ENCODE measurements at places on chromosomes 11 and 22.

- no peak for DNase-seq
These were observed 893.3 kb downstream of the FAM181B start for GRCh38 chr11:81840380-81840779.

- DNase-seq = no peak
These were observed 1649.1 kb downstream of the LRRC4C start for GRCh38 chr11:39810358-39810757.

DNA sequence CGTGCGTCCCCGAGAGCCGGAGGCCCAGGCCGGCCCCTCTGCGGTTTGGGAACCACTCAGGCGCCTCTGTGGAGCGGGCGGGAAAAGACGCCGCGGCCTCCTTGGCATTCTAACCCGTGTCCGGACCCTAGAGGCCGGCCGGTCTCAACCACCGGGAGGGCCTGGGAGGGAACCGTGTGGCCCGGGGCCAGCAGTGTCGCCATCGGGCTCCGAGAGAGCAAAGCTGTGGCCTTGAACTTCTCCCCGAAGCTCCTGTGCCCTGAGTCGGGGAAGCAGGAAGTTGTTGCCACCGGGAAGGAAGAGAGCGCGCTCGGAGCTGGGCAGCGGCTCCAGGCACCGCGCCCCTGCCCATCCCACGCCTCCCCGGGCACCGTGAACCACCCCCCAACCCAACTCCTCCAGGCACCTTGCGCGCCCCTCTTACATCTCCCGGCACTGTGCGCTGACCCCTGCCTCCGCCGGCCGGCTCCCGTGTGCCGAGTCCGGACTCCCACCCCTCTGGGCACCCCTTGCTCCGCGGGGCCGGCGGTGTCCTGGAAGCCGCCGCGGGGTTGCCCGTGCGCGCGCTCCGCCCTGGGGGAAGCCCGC, 80.0 kb upstream of the PPARA start:
- DNase-seq = no peak

DNA sequence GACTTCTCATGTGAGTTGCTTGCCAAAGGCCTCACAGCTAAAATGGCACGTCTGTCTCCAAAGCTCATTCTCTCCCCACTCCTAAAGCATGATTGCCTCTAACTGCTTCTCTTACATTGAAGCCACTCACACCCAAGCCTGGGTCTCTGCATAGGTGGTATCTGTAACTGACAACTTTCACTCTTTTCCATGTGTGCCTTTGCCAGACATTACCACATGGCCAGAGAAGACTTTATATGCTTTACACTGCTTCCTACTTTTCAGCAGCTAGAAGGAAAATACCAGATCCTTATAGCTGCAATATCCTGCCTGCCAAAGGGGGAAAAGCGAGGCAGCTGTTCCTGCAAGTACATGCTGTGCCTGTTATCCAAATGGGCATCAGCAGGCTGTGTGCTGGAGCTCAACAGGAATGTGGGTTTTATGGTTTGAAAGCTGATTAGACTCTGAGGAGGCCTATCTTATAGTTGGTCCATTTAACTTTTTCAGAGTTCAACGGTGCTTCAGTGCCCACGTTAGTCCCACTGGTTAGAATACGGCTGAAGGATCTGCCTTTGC, 547.1 kb downstream of the RAB38 start:
- no peak for DNase-seq

DNA sequence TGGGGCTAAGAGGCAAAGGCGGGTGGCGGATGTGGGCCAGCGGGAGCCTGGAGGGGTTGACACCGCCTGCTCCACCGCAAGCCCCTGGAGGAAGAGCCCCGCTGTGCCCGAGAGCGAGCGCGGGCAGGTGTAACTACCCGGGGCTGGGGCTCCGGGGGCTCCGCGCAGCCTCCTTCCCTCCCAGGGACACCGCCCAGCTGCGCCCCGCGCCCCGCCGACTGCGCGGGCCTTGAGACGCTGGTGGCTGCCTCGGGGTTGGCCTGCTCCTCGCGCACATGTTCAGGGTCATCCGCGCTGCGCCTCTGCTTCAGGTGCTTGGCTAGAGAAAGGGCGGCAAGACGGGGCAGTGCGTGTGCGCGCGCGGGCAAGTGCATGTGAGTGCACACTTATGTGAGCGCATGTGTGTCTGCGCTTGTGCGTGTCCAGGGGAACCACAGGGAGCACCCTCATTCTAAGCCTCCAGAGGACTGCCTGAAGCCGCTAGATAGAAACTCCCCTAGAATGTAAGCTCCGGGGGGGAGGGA, 197.5 kb upstream of the TMEM45B start:
- DNase-seq = no peak

DNA sequence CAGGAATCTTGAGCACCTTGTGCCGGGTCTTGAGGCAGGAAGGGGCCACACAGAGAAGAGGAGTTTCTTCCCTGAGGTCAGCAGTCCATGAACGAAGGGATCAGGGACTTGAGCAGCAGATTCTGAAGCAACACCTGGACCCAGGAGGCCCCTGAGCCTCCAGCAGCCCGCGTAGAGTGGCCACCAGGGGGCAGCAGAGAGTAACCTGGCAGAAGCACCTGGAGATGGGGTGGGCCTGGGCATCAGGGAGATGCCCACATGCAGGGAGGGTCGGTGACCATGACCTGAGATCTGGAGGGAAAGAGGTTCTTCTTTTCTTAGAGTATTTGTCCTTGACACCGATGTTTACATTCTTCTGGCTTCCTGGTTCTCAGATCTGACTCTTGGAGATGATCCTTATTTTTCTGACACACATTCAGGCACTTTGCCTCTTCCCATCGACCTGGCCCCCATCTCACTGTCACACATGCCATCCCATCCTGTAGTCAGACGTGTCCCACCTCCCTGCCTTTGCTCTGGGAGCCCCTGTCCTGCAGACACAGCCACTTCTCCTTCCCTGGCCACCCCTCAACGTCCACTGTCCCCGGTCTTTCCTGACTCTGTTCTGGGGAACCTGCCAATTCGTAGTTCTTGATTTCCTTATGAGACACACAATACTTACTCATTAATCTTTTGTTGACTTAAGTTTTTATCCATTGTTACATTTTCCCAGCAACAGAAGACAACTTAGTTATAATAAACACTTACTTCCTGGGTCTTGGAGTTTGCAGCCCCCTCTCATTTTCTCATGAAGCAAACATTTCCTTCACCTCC, 66.5 kb downstream of the GGTLC2 start:
- peak; percentile 68 for DNase-seq

- peak; percentile 51 for DNase-seq
These were observed 63.6 kb downstream of the TNRC6B start for GRCh38 chr22:40241200-40241763.

DNA sequence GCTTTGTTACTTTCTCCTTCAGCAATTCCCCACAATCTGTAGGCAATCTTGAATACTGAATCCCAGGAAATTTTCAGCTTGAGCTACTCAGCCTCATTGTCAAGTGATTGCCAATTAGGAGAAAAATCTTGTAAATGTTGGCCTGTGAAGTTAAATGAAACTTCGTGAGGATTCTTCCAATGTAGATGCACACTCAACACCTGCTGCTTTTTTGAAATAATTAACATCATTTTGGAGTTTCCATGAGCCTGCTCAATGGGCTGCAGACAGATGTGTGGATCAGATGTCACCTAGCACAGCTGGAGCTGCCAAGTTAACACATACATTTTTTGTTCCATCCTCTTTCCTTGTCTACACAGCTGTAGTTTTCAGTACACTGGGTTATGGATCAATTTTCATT, 645.6 kb upstream of the LUZP2 start:
- no peak for DNase-seq

- DNase-seq = no peak
These were observed 33.3 kb downstream of the SGSM3 start for GRCh38 chr22:40403651-40404050.

GRCh38 chr11:11931461-11932055, 76.9 kb downstream of the DKK3 start:
- peak; percentile 43 for DNase-seq

DNA sequence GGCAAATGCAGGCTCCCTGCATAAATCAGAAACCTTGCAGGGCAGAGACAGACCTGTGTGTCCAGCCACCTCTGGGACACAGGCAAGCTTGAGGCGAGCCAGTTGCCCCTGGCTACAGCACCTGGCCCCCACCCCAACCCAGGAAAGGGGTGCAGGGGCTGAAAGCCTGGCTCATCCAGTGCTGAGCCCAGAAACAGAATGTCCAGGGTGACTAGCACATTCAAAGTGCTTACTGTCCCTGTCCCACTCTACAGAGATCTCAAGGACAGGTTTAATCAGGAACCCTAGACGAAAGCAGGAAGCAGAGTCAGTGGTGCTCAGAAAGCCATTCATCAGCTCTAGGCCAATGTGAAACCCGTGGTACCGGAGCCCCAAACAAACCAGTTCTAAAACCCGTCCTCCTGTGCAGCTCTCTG, 31.9 kb downstream of the PLEKHA7 start:
- DNase-seq = no peak

All from CD4-positive, alpha-beta T cell treated with Interleukin-21 for 1 hour (primary cell).